Suppressor macrophage treated with lipopolysaccharide for 1 hour (primary cell): ENCODE measurements at places on chromosomes 11 and 22.

GRCh38 chr11:46296059-46296527 lies 18.6 kb downstream of the CREB3L1 start:
- no peak for DNase-seq

DNA sequence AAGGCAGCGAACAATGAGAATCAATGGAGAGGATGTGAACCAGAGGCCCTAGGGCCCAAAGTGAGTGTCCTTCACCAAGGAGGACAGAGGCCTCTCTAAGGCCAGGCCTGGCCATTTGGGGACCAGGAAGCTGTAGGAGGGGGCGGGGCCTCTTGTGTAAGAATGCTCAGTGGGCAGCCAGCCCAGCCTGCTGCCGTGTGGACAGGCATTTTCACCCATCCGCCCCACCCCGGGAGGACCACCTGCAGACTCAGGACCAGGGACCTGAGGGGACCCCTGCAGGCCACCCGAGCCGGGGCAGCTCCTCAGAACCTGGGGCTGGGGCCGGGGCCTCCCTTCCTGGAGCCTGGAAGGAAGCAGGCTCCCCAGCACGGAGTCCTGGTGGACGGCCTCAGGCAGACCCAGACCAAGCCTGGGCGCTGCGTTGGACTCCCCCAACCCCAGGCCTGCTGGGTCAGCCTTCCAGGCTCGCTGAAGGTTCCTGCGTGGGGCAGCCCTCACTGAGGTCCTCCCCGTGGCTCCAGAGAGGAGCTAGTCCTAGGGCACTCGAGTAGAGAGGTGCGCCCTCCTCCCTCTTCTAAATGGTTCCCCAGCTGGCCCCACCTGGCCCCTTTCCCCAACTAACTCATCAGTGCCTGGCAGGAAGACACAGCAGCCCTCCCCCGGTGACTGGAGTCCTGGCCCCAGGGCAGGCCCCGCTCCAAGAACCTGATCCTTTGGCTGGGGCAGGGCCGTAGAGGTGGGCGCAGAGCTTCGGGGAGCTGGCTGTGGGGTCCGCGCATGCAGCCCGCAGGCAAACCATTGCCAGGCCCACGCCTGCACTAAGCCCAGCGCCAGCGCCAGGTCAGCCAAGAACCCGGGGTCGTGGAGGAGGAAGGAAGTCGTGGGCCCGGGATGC lies 1.5 kb upstream of the TRABD start:
- DNase-seq = peak; percentile 79

DNA sequence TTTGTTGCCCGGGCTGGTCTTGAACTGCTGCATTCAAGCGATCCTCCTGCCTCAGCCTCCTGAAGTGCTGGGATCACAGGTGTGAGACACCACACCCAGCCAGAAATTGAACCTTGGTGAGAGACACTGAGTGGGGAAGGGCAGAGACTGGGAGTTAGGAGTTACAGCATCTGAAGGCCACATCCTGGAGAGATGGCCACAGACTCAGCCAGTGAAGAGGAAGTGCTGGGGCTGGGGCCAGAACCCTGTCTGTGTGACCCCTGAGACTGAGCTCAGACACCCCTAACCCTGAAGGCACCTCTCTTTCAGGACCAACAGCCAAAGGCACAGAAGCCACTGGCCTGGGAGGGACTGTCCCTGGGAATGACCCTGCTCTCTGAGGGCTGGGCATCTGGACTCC lies 33.8 kb downstream of the TXN2 start:
- peak; percentile 37 for DNase-seq

DNA sequence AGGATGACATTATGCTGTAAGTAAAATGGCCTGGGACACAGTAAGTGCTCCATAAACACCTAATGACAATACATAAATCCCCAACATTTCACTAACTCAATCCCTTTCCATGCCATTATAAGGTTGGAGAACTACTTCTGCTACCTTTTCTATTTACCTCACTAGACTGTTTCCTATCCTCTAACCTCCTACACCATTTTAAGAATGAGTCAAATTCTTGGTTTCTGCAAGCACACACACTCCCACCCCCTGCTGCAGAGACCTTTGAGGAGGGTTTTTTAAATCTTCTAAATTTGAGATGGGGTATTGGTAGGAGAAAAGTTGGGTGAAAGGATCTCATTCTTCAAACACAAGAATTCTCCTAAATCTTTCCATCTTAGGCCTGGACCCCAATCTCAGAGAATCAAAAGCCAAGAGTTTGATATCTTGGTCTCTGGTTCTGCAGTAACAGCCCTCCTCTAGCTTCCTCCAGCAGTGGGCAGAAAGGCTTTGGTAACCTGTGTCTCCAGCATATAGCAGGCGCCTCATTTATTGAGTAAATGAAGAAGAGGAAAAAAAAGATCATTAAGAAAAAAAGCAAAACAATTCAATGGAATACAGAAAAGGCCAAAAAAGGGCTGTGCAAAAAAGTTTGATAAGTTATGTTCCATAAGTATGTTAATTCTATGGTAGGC lies 42.3 kb downstream of the SYTL2 start:
- no peak for DNase-seq
